Activated naive CD8-positive, alpha-beta T cell treated with anti-CD3 and anti-CD28 coated beads, Interleukin-2, amount 10 ng/mL, durations not matched to agents 7 days and 5 days (primary cell): ENCODE measurements at places on chromosomes 5 and 9. TPM values are rescaled to one million over a fixed set of nuclear protein-coding genes. Genes with fewer than 3 reads are reported as not detected.
A peak's percentile ranks its signal among the peaks of the same experiment; 100 is the strongest.

GRCh38 chr9:120230227-120230626, 349.7 kb downstream of the CDK5RAP2 start:
- H3K4me1 ChIP-seq: no peaks in the 10 kb centered on the region
- no peak for DNase-seq
- H3K4me3 ChIP-seq: no peak overlapping the region

DNA sequence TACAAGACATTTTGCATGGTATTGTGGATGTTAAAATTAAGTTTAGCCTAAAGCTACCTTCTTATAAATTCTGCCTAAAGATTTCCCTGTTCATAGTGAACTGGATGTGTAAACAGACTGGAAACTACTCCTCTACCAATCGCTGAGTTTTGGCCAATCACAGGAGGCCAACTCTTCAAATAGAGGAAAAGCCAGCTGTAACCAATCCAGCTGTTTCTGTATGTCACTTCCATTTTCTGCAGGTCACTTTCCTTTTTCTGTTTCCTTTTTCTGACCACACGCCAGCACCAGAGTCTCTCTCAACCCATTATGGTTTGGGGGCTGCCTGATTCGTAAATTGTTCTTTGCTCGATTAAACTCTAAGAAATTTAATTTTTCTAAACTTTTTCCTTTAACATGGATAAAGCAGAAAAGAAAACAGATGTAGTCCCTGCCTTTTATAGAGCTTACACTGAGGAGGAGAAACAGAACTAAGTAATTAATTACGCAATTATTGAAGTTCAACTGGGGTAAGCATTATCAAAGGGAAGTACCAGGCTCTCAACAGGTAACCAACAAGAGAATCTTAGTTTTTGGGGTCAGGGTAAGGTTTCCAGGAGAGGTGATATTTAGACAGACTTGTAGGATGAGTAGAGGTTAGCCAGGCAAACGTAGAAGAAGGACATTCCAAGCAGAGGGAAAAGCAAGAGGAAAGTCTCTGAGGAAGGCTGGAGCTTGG, 27.7 kb downstream of the RANBP3L start:
- no peaks in the 10 kb centered on the region for H3K36me3 ChIP-seq
- DNase-seq: no peak
- no peak overlapping the region for H3K27ac ChIP-seq
- H3K27me3 ChIP-seq: peaks cover 18% of the 10 kb centered on the region

GRCh38 chr5:32027093-32027716, 146.9 kb downstream of the GOLPH3 start:
- no peaks in the 10 kb centered on the region for H3K36me3 ChIP-seq
- H3K4me3 ChIP-seq: no peak overlapping the region
- H3K4me1 ChIP-seq: no peaks in the 10 kb centered on the region
- H3K27me3 ChIP-seq: peaks cover 3% of the 10 kb centered on the region
- no peak for DNase-seq

DNA sequence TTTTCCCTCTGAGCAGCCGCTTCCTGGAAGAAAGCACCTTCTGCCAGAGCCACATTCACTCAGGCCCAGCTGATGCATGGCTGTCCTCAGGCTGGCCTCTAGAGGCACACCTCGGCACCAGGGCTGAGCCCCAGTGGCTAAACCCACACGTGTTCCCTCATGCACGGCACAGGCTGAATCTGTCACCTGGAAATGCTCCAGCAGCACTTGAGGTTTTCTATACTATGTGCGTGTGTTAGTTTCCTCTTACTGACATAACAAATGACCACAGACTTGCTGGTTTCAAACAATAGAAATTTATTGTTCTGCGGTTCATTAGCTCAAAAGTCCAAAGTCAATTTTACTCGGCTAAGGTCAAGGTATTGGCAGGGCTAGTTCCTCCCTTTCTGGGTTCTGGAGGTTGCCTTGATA, 141.4 kb downstream of the LRRC70 start:
- peaks cover 13% of the 10 kb centered on the region for H3K27me3 ChIP-seq
- H3K4me3 ChIP-seq: no peak overlapping the region
- no peaks in the 10 kb centered on the region for H3K36me3 ChIP-seq

- H3K27me3 ChIP-seq: no peaks in the 10 kb centered on the region
- no peak overlapping the region for H3K27ac ChIP-seq
- no peaks in the 10 kb centered on the region for H3K4me1 ChIP-seq
- no peak overlapping the region for H3K4me3 ChIP-seq
- DNase-seq: no peak
These were observed 240.5 kb upstream of the IRX1 start for GRCh38 chr5:3355126-3355525.

DNA sequence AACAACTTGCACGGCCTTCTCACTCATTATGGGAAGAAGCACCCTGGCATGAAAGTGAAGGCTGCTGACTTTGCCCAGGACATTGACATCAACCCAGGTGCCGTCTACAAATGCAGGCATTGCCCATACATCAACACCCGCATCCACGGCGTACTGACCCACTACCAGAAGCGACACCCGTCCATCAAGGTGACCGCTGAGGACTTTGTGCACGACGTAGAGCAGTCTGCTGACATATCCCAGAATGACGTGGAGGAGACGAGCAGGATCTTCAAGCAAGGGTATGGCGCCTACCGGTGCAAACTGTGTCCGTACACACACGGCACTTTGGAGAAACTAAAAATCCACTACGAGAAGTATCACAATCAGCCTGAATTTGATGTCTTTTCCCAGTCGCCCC, 65.4 kb downstream of the ZNF462 start:
- H3K4me1 ChIP-seq: no peaks in the 10 kb centered on the region
- no peaks in the 10 kb centered on the region for H3K36me3 ChIP-seq
- H3K4me3 ChIP-seq: no peak overlapping the region
- no peak for DNase-seq
- H3K27me3 ChIP-seq: no peaks in the 10 kb centered on the region

DNA sequence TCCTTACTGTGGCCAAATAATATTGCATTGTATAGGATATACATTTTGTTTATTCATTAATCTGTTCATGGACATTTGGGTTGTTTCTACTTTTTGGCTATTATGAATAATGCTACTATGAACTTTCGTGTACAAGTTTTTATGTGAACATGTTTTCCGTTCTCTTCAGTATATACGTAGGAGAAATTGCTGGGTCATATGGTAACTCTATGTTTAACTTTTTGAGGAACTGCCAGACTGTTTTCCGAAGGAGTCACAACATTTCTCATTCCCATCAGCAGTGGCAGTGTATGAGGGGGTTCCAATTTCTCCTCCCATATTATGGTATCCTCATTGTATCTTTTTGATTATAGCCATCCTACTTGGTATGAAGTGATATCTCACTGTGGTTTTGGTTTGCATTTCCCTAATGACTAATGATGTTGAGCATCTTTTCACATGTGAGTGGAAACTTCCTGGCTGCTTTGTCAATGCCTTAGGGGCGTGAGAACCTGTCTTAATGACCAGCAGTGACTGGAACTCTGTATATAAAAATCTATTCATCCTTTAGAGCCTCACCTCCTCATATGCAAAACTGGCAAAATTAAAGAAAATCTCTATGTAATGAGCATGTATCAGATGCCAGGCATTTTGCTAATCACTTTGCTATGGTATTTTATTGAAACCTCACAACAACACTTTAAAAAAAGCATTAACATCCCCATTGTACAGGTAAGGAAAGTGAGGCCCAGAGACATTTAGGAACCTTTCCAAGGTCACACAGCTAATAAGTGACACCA, 47.8 kb upstream of the TGFBR1 start:
- H3K4me3 ChIP-seq: peak overlapping the region; percentile 85
- H3K27me3 ChIP-seq: peaks cover 1% of the 10 kb centered on the region
- peaks cover 25% of the 10 kb centered on the region for H3K36me3 ChIP-seq
- DNase-seq: no peak
- peaks cover 61% of the 10 kb centered on the region for H3K4me1 ChIP-seq
- peak overlapping the region; percentile 97 for H3K27ac ChIP-seq

DNA sequence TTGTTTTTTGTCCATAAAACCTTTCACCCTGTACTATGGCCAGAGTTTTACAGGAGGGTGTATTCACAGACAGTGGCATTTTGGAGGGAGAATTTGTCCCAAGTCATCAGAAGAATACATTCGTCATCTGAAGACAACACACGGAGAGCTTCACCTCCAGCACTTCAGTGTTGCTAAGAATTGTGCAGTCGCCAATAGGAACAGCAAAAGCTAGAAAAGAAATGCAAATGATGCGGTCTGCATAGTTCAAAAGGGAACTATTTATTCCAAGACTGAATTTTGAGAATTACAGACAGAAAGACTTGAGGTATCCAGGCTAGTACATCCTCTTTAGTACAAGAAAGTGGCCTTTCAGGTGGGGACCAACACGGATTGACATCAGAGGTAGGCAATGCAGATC, 399.2 kb upstream of the KIF2A start:
- no peaks in the 10 kb centered on the region for H3K4me1 ChIP-seq
- no peaks in the 10 kb centered on the region for H3K36me3 ChIP-seq
- H3K27ac ChIP-seq: no peak overlapping the region
- H3K27me3 ChIP-seq: peaks cover 3% of the 10 kb centered on the region
- DNase-seq: no peak

DNA sequence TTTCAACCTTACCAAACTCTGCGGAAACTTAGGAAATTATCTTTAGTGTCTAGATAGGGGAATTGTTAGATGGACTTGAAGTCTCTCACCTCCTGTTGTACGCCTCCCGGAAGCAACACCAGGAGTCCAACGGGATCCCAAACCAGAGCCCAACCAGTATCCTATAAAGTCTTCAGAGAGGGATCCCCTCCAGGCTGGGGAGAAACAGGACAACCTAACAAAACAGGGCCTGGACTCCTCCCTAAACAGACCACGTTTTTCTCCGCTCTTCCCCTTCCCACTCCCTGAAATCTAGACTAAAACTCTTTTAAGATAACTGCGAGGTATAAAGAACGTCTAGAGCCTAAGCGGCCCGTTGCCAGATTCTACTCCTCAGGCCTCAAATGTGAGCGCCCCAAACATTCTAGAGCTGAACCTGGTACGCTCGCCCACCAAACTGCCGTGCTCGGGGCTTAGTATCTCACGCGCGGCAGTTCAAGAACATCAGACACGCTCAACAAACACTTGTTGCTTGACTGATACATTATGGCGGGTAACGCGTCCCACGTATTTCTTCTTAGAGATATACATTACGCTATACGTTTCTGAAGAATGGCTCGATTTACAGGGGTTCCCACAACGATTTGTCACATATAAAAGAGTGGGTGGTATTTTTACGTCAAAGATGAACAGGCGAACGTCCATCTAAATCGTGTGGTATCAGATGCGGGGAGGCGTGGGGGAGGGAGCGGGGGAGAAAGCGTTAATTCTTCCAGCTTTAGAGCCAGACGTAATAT, 663 bp upstream of the SMIM27 start:
- no peaks in the 10 kb centered on the region for H3K27me3 ChIP-seq
- H3K27ac ChIP-seq: peak overlapping the region; percentile 92
- peaks cover 16% of the 10 kb centered on the region for H3K36me3 ChIP-seq
- peak; percentile 62 for DNase-seq
- H3K4me3 ChIP-seq: peak overlapping the region; percentile 98

- H3K27ac ChIP-seq: no peak overlapping the region
- H3K4me3 ChIP-seq: no peak overlapping the region
- no peaks in the 10 kb centered on the region for H3K36me3 ChIP-seq
These were observed 176.6 kb upstream of the C9orf72 start for GRCh38 chr9:27749838-27750237.

DNA sequence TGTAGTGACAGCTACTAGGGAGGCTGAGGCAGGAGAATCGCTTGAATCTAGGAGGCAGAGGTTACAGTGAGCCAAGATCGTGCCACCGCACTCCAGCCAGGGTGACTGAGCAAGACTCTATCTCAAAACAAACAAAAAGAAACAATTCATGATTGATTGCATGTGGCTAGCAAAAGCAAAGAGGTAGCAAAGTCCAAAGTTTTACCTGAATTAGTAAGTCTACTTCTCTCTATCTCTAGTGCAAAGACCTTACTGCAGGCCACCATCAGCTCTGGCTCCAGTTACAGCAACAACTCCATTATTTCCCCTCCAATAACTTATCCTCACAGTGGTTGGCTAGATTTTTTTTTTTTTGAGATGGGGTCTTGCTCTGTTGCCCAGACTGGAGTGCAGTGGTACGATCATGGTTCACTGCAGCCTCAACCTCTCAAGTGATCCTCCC, 6.2 kb upstream of the SAR1B start:
- H3K27ac ChIP-seq: no peak overlapping the region
- H3K36me3 ChIP-seq: no peaks in the 10 kb centered on the region
- H3K27me3 ChIP-seq: no peaks in the 10 kb centered on the region
- DNase-seq: no peak

GRCh38 chr9:121368745-121369144, 1.3 kb downstream of the STOM start:
- no peak for DNase-seq
- H3K4me3 ChIP-seq: peak overlapping the region; percentile 92
- peaks cover 23% of the 10 kb centered on the region for H3K36me3 ChIP-seq
- H3K27ac ChIP-seq: peak overlapping the region; percentile 67
- H3K27me3 ChIP-seq: no peaks in the 10 kb centered on the region
- H3K4me1 ChIP-seq: peaks cover 46% of the 10 kb centered on the region

GRCh38 chr9:135055181-135055580, 32.3 kb upstream of the OLFM1 start:
- H3K27me3 ChIP-seq: peaks cover 6% of the 10 kb centered on the region
- no peak for DNase-seq
- H3K36me3 ChIP-seq: no peaks in the 10 kb centered on the region
- H3K27ac ChIP-seq: no peak overlapping the region

DNA sequence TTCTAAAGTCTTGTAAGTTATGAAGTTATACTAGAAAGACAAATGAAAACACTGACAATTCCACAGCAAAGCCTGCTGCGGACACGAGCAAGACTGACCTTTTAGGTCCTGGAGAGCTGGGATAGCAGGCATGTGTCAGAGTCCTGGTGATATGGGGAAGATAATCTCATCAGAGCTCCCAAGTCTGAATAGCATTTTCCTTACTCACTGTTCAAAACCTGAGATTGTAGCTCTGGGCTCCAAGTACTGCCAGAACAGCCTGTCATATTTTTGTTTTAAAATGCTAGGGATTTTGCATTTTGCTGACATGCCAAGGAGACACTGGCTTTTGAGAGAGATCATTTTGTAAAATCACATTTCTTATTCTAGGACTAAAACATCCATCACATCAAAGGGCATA, 90.1 kb downstream of the DRD1 start:
- H3K36me3 ChIP-seq: no peaks in the 10 kb centered on the region
- H3K4me1 ChIP-seq: no peaks in the 10 kb centered on the region
- peaks cover 10% of the 10 kb centered on the region for H3K27me3 ChIP-seq
- no peak overlapping the region for H3K4me3 ChIP-seq
- DNase-seq: no peak

- H3K4me3 ChIP-seq: no peak overlapping the region
- no peaks in the 10 kb centered on the region for H3K36me3 ChIP-seq
- no peak overlapping the region for H3K27ac ChIP-seq
- no peaks in the 10 kb centered on the region for H3K27me3 ChIP-seq
These were observed 69.4 kb downstream of the NPR3 start for GRCh38 chr5:32780508-32780919.

GRCh38 chr5:53643445-53643844, 83.0 kb downstream of the NDUFS4 start:
- H3K4me1 ChIP-seq: no peaks in the 10 kb centered on the region
- no peak overlapping the region for H3K27ac ChIP-seq
- no peak overlapping the region for H3K4me3 ChIP-seq
- DNase-seq: no peak

SPATA31E1 gene
- total RNA-seq: not detected

PCDHA9 gene
- total RNA-seq: not detected

DCTN3 gene
- total RNA-seq: 122 TPM

PTCH1 gene
- 21.9 TPM for total RNA-seq

CPEB4 gene
- 13.0 TPM for total RNA-seq
